ENCODE measurements at places on chromosomes 6 and 20. TPM values are rescaled to one million over a fixed set of nuclear protein-coding genes. Genes with fewer than 3 reads are reported as not detected.

GABRR1 gene
- not detected for total RNA-seq

BPIFA1 gene
- total RNA-seq, result not detected

MUCL3 gene
- total RNA-seq, result not detected

ERGIC3 gene
- total RNA-seq, result 205 TPM

DCDC2 gene
- 3.2 TPM for total RNA-seq

SRMS gene
- not detected for total RNA-seq

DNA sequence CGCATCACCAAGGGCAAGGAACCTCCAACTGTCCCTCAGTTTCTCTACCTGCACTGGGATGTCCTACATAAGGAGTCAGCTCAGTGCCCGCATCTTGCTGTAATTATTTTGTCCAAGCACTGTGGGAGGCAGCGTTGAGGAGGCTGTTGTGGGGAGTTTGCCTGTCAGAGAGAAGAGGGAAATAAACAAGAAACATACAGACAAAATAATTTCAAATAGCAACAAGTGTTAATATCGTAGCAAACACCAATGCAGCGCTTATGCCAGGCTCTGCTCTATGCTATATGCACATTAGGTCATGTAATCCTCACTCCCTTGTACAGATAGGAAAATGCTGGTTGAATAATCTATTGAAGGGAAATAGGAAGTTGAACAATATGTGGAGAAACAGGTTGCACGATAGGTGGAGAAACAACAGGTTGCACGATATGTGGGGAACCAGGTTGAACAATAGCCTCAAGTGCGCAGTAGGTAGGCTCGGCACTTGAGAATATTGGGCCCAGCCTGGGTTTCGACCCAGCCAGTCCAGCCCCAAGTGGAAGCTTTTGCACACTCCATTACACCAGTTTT is 91.2 kb upstream of the SIRPA start:
- H3K36me3 ChIP-seq, result no peaks in the 10 kb centered on the region
- H3K4me3 ChIP-seq, result peak overlapping the region; percentile 54
- no peaks in the 10 kb centered on the region for H3K27me3 ChIP-seq
- H3K4me1 ChIP-seq, result peaks cover 15% of the 10 kb centered on the region
- no peak for DNase-seq

DNA sequence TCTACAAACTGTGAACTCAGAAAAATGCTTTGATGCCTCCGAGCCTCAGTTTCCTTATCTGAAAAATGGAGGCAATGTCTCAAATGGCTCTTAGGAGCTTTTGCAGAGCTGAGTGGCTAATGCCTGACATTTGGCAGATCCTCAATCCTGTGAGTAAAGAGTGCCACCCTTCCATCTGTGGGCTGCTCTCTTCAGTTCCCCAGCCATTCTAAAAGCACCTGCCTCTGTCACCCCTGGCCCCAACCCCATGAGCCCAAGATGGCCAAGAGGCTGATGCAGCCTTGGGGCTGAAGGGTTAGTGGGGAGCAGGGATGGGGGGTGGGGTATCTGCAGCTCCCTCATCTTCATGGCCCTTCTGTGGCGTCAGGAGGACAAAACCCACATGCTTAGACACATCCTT is 14.5 kb upstream of the GUCA1A start:
- no peak overlapping the region for H3K27ac ChIP-seq
- H3K27me3 ChIP-seq, result peaks cover 4% of the 10 kb centered on the region
- no peaks in the 10 kb centered on the region for H3K36me3 ChIP-seq
- peaks cover 5% of the 10 kb centered on the region for H3K4me1 ChIP-seq

DNA sequence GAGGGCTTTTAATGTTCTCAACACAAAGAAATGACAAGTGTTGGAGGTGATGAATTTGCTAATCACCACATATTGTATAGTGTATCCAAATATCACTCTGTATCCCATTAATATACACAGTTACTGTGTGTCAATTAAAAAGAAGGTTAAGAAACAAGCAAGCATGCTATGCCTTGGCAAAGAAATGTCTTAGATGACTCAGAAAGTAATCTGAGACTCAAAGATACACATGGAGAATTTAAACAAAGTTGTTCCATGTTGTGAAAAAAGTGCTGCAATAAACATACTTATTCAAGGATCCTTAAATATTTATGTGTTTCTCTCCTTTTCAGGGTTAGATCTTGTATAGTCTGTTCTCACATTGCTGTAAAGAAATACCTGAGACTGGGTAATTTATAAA is 300.9 kb downstream of the DHX35 start:
- no peaks in the 10 kb centered on the region for H3K36me3 ChIP-seq
- no peak overlapping the region for H3K27ac ChIP-seq
- no peak for DNase-seq
- H3K4me1 ChIP-seq, result no peaks in the 10 kb centered on the region
- H3K27me3 ChIP-seq, result no peaks in the 10 kb centered on the region
- H3K4me3 ChIP-seq, result no peak overlapping the region

DNA sequence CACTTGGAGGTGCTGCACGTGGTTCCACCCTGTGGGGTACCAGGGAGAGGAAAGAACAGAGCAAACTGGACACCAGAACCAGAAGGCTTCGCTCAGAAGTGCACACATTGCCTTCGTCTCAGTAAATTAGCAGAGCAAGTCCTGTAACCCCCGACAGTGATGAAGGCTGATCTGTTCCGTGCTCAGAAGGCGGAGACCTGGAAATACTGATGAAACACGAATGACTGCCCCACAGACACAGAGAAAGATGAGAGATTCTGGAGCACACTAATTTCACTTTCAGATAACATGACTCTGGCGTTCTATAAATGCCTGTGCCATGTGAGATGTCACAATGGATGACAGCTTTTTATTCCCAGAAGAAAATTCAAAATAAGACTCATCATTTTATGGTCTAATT is 44.2 kb upstream of the CCR6 start:
- H3K27me3 ChIP-seq, result no peaks in the 10 kb centered on the region
- H3K4me1 ChIP-seq, result no peaks in the 10 kb centered on the region
- no peak for DNase-seq
- H3K27ac ChIP-seq, result no peak overlapping the region
- H3K4me3 ChIP-seq, result no peak overlapping the region
- H3K36me3 ChIP-seq, result no peaks in the 10 kb centered on the region

GRCh38 chr6:1839361-1839760 is 229.6 kb downstream of the FOXC1 start:
- H3K36me3 ChIP-seq, result no peaks in the 10 kb centered on the region
- peaks cover 12% of the 10 kb centered on the region for H3K4me1 ChIP-seq
- DNase-seq, result no peak
- no peaks in the 10 kb centered on the region for H3K27me3 ChIP-seq
- no peak overlapping the region for H3K27ac ChIP-seq
- no peak overlapping the region for H3K4me3 ChIP-seq

DNA sequence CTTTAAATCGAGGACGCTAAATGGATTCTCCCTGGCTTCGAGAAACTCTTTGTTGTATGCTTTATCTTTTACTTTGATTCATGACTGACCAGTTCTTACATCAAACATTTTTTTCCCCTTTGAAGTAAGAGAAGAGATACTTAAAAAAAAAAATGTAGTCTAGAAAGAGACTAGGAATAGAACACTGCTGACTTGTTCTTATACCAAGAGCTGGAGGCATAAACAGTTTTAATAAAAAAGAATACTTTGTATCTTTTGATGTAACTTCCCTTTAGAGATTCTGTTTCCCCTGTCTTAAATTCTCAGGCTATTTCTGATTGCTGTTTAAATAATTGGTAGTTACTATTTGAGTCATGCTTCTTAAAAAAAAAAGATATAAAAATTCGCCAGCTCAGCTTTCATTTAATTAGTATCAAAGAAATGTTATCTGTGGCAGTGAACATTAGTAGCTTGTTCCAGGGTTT is 4.8 kb downstream of the ASXL1 start:
- peaks cover 4% of the 10 kb centered on the region for H3K4me1 ChIP-seq
- no peaks in the 10 kb centered on the region for H3K27me3 ChIP-seq
- no peak overlapping the region for H3K4me3 ChIP-seq
- H3K27ac ChIP-seq, result no peak overlapping the region

DNA sequence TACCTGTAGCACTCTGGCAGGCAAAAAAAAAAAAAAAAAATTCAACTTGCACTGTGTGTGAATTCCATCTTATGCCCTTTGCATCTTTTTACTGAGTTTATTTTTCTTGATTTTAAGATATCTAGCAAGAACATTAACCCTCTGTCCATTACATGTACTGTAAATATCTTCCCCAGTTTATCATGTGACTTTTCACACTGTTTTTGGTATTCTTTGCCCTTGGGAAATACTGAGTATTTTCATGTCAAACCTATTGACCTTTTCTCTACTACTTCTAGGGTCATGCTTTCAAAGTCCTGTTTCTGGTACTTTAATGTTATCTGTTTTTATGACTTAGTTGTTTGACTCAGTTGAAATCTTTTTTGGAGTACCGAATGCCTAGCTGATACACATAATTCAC is 843 bp upstream of the HUS1B start:
- DNase-seq, result no peak
- H3K4me1 ChIP-seq, result peaks cover 10% of the 10 kb centered on the region
- H3K27me3 ChIP-seq, result no peaks in the 10 kb centered on the region

DNA sequence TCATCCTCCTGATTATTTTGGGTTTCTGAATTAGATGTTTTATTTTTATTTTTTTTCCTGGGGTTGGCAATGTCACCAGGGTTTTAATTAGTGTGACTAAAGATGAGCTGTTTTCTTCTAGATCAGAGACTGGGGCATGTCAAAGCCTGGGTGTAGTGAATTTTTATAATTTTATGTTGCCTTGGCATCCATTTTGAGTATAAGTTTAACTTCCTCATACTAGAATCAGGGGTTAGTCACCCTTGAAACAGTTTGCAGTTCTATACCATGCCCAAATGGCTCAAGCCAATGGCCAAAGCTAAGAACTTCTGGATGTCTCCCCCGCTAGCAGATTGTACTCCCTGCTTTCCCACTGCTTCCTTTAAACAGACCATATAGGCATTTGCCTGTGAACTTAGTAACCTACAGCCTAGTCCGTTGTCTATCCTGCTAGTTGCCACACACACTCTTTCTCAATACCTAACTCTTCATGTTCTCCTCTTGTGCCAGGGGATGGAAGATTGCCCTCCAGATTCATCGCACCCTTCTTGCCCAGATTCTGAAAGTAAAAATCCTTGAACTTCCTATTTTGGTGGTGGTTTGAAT is 54.5 kb downstream of the KIAA0408 start:
- no peaks in the 10 kb centered on the region for H3K36me3 ChIP-seq
- H3K4me1 ChIP-seq, result no peaks in the 10 kb centered on the region
- H3K27ac ChIP-seq, result no peak overlapping the region
- H3K27me3 ChIP-seq, result no peaks in the 10 kb centered on the region
- no peak overlapping the region for H3K4me3 ChIP-seq

- no peaks in the 10 kb centered on the region for H3K4me1 ChIP-seq
- DNase-seq, result no peak
- H3K27me3 ChIP-seq, result peaks cover 2% of the 10 kb centered on the region
- no peak overlapping the region for H3K27ac ChIP-seq
- H3K4me3 ChIP-seq, result no peak overlapping the region
- no peaks in the 10 kb centered on the region for H3K36me3 ChIP-seq
Measured at GRCh38 chr20:13991311-13991710, 897 bp upstream of the SEL1L2 start.

DNA sequence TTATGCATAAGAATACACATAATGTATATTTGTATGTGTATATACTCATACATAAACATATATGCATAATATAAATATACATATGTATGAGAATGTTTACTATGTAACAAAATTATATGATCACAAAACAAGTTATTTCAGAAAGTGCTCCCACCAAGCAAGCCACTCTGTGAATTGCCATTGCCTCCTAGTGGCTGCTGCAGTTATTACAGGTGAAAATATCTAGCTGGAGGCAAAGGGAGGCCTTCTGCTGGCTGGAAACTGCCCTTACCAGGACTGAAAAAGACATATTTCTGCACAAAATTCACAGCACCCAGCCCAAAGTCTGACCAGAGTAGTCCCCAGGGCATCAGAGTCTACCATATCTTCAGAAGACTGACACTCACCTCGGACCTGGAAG is 14.4 kb upstream of the ADAM33 start:
- no peak for DNase-seq
- no peaks in the 10 kb centered on the region for H3K36me3 ChIP-seq
- H3K27ac ChIP-seq, result no peak overlapping the region
- H3K4me3 ChIP-seq, result no peak overlapping the region
- no peaks in the 10 kb centered on the region for H3K4me1 ChIP-seq

- H3K36me3 ChIP-seq, result no peaks in the 10 kb centered on the region
- DNase-seq, result no peak
- H3K4me3 ChIP-seq, result no peak overlapping the region
- H3K27me3 ChIP-seq, result no peaks in the 10 kb centered on the region
- H3K27ac ChIP-seq, result no peak overlapping the region
Measured at GRCh38 chr6:49499126-49499525, 597 bp upstream of the GLYATL3 start.

DNA sequence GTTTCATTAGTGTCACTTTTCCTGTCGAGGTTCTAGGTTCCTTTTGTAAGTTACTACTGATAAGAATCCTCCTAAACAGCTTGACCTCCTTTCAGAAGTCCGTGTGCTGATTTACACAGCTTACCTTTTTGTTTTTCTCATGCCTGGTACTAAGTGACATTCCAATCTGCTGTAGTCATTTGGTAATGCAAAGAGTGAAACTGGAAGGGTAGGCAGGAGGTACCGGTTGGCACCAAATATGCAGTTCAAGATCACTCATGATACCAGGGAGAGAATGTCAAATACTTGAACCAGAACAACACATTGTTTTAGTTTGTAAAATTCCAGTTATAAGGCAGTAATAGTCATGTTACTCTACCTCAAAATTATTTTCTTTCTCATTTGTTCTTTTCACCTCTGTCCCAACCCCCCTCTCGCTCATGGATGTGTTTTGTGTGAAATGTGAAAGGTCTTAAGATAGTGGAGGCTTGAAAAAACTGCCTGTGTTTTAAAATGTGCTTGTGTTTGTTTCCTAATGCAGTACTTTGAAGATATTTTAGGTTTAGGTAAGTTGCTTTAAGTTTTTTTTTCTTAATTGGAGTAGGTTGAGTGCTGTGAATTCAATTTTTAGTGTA is 23.2 kb downstream of the AFDN start:
- H3K27me3 ChIP-seq, result no peaks in the 10 kb centered on the region
- H3K4me1 ChIP-seq, result peaks cover 7% of the 10 kb centered on the region
- peak; percentile 24 for DNase-seq
- no peak overlapping the region for H3K27ac ChIP-seq

DNA sequence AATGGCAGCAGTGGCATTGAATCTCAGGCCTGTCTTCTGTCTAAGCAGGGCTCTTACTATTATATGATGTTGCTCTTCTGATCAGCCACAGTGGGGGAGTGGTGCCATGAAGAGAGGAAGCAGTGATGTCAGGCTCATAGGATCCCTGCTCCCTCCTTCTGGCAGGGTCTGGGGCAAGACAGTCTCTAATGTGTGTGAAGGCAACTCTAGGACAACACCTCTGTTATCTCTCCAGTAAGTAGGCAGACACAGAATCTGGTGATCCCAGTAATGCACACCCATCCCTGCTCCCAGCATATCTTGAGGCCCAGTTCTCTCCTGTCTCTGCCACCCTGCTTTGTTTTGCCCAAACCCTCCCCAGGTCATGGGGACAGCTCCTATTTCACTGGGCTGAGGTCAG is 8.8 kb downstream of the C20orf202 start:
- H3K4me3 ChIP-seq, result no peak overlapping the region
- no peak for DNase-seq
- H3K27ac ChIP-seq, result no peak overlapping the region
- H3K36me3 ChIP-seq, result no peaks in the 10 kb centered on the region
